Stimulated activated CD4-positive, alpha-beta T cell treated with anti-CD3 and anti-CD28 coated beads, Interleukin-4, amount 100 ng/mL, for 48 hours (primary cell): ENCODE measurements at places on chromosomes 11 and 22.

DNA sequence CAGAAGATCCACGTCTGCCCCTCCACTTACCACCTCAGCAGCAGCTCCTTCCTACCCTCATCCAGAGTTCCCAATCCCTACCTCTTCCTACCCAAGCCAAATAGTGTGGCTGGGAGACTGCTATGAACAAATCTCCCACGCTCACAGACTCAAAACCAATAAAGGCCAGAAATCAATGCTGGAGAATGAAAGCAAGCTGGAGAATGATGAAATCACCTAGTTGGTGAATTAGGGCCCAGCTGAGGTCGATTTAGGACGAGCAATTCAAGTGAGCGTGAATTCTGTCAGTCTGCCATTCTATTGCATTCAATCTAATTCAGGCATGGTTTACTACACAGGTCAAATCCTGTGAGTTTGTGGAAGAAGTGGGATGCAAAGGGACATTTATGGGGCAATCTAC lies 22.5 kb downstream of the COMMD9 start:
- DNase-seq: no peak

- no peak for DNase-seq
These were observed 99.5 kb downstream of the SPATA19 start for GRCh38 chr11:133745791-133746190.

DNA sequence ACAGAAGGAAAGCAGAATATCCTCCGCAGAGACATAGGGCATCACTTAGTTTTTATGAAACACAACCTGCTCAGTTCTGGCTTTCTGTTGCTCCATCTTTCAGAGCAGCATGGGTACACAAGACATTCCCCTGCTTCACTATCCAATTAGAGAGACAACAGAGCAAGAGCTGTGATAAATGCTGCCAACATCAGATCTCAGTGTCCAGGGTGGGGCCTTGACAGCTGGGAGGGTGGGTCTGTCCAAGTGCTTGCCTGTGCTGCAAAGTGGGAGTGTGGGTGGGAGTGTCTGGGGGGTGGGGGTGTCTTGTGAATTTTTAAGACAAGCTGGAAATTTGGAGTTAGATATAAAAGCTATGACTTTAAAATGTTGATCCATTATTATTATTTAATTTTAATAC lies 369.6 kb downstream of the TENM4 start:
- DNase-seq: no peak

- DNase-seq: no peak
These were observed 1589.4 kb upstream of the TENM4 start for GRCh38 chr11:81030186-81030585.

- no peak for DNase-seq
These were observed 36.6 kb downstream of the TP53I11 start for GRCh38 chr11:44914105-44914504.
